Activated CD8-positive, alpha-beta memory T cell treated with anti-CD3 and anti-CD28 coated beads for 4 hours (primary cell): ENCODE measurements at places on chromosomes 3 and 15.

- no peak for DNase-seq
Observed at GRCh38 chr3:85342915-85343314, 384.1 kb downstream of the CADM2 start.

DNA sequence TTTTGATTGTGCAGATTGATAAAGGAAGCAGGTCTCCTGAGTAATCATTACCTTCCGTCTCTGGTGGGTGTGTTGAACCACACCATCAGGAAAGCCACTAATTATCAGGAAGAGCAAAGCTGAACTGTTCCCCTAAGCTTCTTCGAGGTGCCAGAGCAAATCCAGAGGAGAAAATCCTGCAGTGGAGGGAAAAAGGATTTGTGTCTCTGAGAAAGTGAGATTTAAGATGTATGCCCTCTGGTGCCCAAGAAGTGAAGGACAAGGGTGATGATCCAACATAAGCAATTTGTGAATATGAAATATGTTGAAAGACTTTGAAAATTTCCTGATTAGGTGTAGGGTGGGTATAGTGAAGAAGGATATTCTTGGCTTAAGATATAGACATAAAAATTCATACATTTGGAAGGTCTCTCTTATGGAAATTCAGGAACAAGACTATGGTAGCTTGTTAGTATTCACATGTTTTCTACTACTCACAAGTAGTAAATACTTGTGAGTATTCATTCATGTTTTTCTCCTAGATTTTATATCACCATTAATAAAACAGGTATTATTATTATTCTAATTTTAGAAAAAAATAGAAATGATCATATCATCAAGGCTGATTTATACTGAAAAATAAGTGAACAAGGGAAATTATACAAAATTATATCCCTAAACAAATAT, 34.8 kb downstream of the COMMD2 start:
- DNase-seq: no peak

- DNase-seq: no peak
Observed at GRCh38 chr3:8164145-8164544, 337.5 kb upstream of the LMCD1 start.

DNA sequence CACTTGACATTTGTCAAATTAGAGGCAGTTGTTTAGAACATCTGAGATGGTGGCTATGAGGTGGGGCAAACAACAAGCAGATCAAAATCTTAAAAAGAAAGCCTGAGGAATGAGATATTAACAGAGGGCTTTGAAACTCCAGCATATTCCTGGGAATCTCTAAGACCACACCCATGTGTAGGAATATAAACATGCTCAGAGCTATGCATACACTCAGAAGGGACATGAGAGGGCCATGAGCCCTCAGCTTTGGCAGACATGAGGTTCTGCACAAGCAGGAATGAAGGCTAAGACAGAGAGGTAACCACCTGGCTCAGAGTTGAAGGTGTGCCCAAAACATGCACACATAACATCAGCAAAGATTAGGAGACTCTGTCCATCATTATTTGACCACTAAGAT, 37.9 kb downstream of the ATP10A start:
- DNase-seq: no peak

DNA sequence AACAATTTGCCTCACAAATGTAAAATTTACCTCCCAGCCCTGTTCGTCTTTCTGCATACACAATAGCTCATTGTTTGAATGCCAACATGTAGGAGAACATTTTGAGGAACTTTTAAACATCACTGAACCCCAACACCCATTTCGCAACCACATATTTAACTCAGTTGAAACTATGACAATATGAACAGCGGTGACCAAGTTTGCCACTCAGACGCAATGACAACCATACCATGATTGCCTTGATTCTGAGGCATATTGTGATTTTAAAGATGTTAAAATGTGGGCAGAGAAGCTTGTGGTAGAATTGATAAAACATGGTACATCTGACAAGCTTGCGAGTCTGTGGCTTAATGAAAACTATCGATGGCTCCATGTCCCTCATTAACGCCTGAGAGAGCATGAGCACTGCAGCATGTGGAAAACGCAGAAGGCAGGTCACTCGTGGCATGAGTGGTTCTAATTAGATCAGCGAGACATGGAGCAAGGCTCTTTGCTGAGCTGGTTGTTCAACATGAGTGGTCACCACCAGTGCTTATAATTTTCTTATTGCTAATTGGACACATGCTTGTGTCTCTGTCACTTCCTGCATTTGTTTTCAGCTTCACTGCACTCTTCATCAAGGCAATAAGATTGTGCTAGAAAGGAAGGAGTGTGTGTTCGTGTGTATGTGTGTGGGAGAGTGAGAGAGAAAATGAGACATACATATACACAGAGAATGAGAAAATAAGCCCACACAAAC, 116.8 kb downstream of the CHST2 start:
- no peak for DNase-seq

- no peak for DNase-seq
Observed at GRCh38 chr15:34851751-34852150, 56.4 kb upstream of the ACTC1 start.

- DNase-seq: no peak
Observed at GRCh38 chr3:69058180-69058946, 6.2 kb upstream of the TMF1 start.

GRCh38 chr3:71779674-71780377, 5.1 kb downstream of the PROK2 start:
- DNase-seq: no peak

GRCh38 chr3:71701251-71701762, 23.9 kb downstream of the EIF4E3 start:
- no peak for DNase-seq

DNA sequence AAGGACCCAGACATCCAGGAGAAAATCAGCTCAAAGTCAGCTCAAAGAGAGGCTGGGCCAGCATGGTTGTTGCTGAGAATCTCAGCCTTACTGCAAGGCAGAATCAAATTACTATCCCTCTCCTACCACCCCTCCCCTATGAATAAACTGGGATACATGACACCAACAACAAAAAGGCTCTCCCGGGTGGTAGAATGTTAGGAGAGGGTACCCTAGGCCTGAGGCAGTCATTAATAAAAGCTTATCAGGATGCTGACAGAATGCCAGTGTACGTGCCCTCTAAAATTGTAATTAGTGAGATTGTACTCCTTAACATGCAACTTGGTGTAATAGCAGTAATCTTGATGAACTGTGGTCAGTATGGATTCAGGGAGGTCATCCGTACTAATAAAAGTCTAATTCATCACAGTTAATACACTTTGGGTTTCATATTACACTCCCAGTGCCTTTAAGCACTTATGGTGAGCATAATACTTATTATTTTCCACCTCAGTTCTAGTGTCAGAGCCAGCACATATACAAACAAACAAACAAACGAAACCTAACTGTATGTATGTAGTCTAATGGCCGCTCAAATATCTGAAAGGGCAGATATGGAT, 76.5 kb downstream of the B3GALNT1 start:
- DNase-seq: no peak

GRCh38 chr15:58465866-58466517, 34.2 kb downstream of the LIPC start:
- DNase-seq: no peak

- no peak for DNase-seq
Observed at GRCh38 chr3:133842158-133842557, 36.5 kb downstream of the SRPRB start.

- no peak for DNase-seq
Observed at GRCh38 chr3:68876112-68876713, 56.1 kb downstream of the TAFA4 start.

GRCh38 chr3:184506561-184506991, 55.0 kb upstream of the EPHB3 start:
- no peak for DNase-seq

DNA sequence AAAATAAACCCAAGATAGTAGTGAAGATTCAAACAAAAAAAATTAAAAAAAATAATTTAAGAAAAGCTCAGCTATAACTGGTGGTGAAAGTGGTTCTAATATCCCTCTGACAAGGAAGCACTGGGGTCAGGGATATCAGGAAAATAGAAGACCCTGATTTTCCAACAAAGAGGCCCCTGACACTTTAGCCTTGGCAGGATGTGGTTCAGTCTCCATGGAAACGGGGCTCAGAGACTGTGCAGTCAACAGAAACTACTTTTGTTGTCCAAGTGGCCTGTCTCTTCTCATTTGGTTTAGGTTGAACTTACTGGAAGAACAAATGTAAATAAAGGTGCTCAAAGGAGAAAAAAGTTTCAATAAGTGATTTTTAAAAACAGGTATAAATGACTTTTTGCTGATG, 27.2 kb downstream of the INTS14 start:
- no peak for DNase-seq

- DNase-seq: no peak
Observed at GRCh38 chr15:66156310-66156975, 97.1 kb downstream of the MEGF11 start.

GRCh38 chr3:69085168-69085832, 563 bp downstream of the ARL6IP5 start:
- no peak for DNase-seq

GRCh38 chr3:137867611-137868010, 103.5 kb downstream of the SOX14 start:
- no peak for DNase-seq

- no peak for DNase-seq
Observed at GRCh38 chr3:81443457-81443782, 318.0 kb downstream of the GBE1 start.

GRCh38 chr15:69735121-69735520, 282.5 kb downstream of the RPLP1 start:
- DNase-seq: no peak

DNA sequence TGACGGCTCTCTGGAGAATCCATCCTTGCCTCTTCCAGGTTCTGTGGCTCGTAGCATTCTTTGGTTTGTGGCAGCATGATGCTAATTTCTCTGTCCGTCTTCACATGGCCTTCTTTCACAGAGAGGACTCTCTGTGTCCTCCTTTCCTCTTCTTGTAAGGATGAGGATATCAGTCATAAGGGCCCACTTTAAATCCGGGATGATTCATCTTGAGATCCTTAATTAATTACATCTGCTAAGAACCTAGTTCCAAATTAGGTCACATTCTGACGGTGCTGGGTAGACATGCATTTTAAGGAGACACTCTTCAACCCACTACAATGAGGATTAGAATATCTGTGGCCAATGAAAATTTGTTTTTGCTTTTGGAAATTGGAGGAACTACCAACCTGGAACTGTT, 15.7 kb upstream of the GXYLT2 start:
- DNase-seq: no peak

GRCh38 chr3:154184582-154184981, 63.4 kb downstream of the ARHGEF26 start:
- DNase-seq: no peak

DNA sequence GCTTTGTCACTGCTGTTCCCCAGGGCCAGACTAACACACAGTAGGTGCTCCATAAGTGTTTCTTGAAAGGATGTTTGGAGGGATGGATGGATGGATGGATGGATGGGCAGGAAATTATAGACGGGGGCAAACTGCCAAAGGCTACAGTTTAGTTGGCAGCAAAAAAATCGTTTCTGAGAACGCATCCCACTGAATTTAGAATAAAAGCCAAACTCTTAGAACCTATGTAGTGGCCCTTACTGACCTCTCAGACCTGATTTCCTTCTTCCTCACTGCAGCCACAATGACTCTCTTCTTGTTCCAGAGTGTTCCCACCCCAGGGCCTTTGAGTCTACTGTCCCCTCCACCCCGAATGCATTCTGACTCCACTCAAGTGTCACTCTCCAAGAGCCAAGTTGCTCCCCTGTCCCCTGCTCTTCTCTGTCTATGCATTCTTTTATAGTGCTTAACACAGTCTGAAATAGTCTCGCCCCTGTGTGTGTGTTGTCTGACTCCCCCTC, 5.2 kb upstream of the GATA2 start:
- no peak for DNase-seq

GRCh38 chr3:183500319-183500718, 55.2 kb downstream of the KLHL6 start:
- no peak for DNase-seq

DNA sequence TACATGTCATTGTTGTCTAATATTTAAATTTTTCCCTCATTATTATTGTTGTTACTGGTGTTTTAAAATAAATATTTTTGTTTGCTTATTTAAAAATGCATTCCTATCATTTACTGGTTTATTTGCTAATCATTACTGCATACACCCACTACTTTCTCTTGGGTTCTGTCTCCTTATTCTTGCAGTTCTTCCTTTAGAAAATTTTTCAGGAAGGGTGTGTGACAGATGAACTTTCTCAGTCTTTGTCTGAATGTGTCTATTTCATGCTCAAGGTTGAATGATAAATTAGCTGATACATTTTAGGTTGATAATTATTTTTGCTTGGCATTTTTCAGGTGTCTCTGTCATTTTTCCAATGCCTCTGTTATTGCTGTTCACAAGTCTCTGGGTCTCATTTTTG, 7.4 kb downstream of the AQP9 start:
- DNase-seq: no peak

DNA sequence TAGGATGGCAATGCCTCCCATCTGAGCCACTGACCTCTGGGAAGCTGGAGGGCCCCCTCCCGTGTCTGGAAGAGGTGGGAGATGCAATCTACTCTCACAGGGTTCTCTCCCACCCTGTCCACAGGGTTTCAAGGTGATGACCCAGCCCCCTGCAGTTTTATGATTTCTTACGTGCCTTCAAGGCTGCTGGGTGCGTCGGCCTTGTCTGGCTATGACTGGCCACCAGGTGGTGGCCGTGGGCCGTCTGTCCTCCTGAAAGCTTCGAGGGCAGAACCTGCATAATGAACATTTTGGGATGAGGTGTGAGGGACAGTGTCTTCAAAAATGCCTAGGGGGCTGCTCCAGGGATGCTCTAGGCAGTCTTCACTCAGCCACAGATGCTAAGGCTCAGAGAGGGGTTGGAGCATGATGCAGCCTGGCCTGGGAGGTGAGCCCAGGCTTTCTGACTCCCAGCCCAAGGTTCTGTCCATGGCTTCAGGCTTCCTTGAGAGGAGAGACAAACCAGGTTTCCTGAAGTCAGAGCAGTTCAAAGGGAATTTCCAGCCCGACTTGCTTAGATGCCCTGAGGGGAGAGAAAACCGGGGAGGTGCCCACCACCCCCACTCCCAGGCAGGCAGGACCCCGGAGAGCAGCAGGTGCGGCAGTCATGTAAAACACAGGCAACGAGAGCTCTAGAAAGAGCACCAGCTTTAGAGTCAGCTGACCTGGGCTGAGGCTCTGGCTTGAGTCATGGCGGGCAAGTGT, 18.7 kb downstream of the ISG20 start:
- no peak for DNase-seq

GRCh38 chr15:63495780-63496488, 8.5 kb upstream of the USP3 start:
- no peak for DNase-seq

- DNase-seq: no peak
Observed at GRCh38 chr15:96197721-96198120, 132.8 kb upstream of the NR2F2 start.

- DNase-seq: no peak
Observed at GRCh38 chr3:3335903-3336302, 156.4 kb upstream of the CRBN start.

GRCh38 chr3:124051636-124052035, 59.7 kb upstream of the ROPN1 start:
- no peak for DNase-seq

GRCh38 chr15:25059698-25060471, 105.1 kb downstream of the SNRPN start:
- DNase-seq: no peak

- no peak for DNase-seq
Observed at GRCh38 chr3:14558029-14558428, 17.9 kb upstream of the GRIP2 start.
